WTC11 (cell line): ENCODE measurements at places on chromosomes 3 and 15. TPM values are rescaled to one million over a fixed set of nuclear protein-coding genes. Genes with fewer than 3 reads are reported as not detected.
A peak's percentile ranks its signal among the peaks of the same experiment; 100 is the strongest.

DNA sequence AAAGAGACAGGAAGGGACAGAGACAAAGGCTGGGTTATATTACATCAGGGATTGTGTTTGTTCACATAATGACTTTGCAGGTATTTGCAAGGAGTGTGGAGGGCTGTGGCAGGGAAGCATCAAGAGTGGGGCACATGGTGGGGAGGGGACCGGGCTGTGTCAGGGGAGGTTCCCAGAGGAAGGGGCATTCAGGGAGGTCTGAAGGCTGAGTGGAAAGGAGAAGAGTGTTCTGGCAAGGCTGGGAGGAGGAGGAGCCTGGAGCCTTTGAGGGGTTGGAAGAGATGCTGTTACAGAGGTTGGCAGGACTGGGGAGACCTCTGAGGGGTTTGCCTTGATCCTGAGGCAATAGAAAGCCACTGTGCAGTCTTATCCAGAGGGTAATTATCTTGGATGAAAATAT, 49.4 kb downstream of the EXOG start:
- peaks cover 4% of the 10 kb centered on the region for H3K36me3 ChIP-seq
- no peak overlapping the region for H3K27ac ChIP-seq
- H3K4me3 ChIP-seq = no peak overlapping the region
- H3K27me3 ChIP-seq = no peaks in the 10 kb centered on the region
- no peak for DNase-seq

DNA sequence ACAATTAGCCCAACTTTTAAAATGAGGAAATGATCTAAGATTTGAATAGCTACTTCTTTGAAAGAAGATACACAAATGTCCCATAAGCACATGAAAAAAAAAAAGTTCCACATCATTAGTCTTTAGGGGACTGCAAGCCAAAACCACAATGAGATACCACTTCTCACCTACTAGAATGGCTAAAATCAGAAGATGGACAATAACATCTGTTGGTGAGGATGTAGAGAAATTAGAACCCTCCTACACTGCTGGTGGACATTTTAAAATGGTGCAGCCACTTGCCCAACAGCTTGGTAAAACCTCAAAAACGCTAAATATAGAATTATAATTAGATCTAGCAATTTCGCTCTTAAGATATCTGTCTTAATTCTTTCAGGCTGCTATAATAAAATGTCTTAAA, 77.1 kb downstream of the MEX3B start:
- H3K27me3 ChIP-seq = no peaks in the 10 kb centered on the region
- H3K4me3 ChIP-seq = no peak overlapping the region
- no peaks in the 10 kb centered on the region for H3K4me1 ChIP-seq
- peaks cover 23% of the 10 kb centered on the region for H3K36me3 ChIP-seq
- no peak overlapping the region for H3K27ac ChIP-seq

DNA sequence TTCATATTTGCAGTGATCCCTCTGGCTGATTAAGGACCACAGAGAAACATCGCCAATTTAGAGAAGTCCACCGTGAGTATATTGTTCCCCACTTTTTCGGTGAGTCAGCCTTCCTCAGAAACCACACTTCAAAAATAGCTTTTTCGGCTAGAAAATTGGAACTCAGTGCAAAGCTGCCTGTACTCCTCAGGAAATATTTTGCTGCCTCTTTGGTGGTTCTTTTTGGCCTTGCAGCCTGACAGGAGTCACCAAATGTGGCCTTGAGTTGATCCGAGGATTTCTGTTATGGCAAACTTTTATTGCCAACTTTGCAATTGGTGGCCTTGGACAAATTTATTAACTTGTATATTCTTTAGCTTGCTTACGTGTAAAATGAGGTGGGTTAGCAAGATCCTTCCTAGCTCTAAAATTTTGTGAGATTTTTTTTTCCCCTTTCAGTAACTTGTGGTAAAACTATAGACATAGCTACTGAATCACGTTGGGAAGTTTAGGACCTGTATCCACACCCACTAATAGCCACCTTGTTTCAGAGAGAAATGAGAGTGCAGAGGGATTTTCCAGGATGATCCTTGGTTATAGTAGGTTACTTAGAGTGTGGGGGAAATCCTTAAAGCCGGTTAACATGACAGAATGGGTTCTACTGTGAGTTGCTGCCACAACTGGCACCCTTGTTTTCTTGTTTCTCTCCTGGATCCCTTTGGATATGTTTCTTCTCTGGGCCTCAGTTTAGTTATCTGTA, 9.9 kb downstream of the ARL6IP5 start:
- peaks cover 49% of the 10 kb centered on the region for H3K4me1 ChIP-seq
- H3K36me3 ChIP-seq = no peaks in the 10 kb centered on the region
- H3K27me3 ChIP-seq = no peaks in the 10 kb centered on the region

DNA sequence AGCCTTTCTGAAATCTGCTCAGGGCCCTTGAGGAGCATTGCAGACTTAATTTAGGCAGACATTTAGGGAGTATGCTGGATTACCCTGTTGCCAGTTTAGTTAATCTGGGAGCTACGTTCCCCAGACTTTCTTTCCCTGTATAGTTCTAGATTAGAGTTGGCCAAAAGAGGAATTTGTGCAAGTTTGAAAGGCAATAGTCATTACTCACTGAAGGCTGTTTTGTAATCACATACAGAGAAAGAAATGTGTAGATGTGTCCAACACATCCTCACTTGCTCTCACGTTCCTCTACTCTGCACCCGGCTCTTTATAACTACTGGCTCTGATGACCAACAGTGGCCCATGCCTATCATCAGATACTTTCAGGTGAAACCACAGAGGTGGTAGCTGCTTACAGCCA, 24.2 kb downstream of the MASP1 start:
- no peak for DNase-seq
- peaks cover 19% of the 10 kb centered on the region for H3K4me1 ChIP-seq
- peaks cover 23% of the 10 kb centered on the region for H3K36me3 ChIP-seq
- H3K27me3 ChIP-seq = peaks cover 2% of the 10 kb centered on the region; the same call in 1 of the 2 replicates
- no peak overlapping the region for H3K27ac ChIP-seq
- no peak overlapping the region for H3K4me3 ChIP-seq

GRCh38 chr15:20348291-20348899, 193.2 kb downstream of the GOLGA6L6 start:
- no peak overlapping the region for H3K4me3 ChIP-seq
- H3K4me1 ChIP-seq = no peaks in the 10 kb centered on the region
- H3K27ac ChIP-seq = no peak overlapping the region
- no peak for DNase-seq
- H3K36me3 ChIP-seq = no peaks in the 10 kb centered on the region; the same call in none of the 2 replicates

- no peak overlapping the region for H3K4me3 ChIP-seq
- H3K27me3 ChIP-seq = no peaks in the 10 kb centered on the region
- H3K4me1 ChIP-seq = no peaks in the 10 kb centered on the region
Measured at GRCh38 chr15:42695527-42696071, 41.3 kb downstream of the CDAN1 start.

DNA sequence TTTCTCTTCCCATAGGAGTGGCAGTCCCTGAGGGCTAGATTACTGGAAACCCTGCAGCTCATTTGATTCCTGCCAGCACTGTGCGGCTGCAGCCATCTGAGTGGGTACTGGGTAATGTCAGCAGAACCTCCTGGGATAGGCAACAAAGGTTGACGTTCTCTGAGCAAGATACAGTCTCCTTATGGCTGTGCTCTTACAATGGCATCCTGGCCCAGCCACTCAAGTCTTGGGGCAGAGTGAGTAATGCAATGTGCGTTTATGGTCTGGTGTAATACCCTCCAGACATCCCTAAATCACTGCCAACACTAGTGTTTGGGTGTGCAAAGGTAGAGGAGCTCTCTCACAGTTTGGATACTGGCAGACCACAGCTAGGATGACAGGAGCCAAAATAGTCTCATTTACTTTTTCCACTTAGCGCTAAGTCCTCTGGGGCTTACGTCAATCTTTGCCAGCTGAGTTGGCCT, 775.8 kb downstream of the ZNF385D start:
- H3K4me1 ChIP-seq = peaks cover 48% of the 10 kb centered on the region
- no peak for DNase-seq
- no peak overlapping the region for H3K4me3 ChIP-seq
- no peak overlapping the region for H3K27ac ChIP-seq
- H3K27me3 ChIP-seq = no peaks in the 10 kb centered on the region

- no peak overlapping the region for H3K4me3 ChIP-seq
- no peak for DNase-seq
- H3K36me3 ChIP-seq = no peaks in the 10 kb centered on the region
- no peak overlapping the region for H3K27ac ChIP-seq
Measured at GRCh38 chr15:35208353-35208752, 123.3 kb upstream of the NANOGP8 start.

DNA sequence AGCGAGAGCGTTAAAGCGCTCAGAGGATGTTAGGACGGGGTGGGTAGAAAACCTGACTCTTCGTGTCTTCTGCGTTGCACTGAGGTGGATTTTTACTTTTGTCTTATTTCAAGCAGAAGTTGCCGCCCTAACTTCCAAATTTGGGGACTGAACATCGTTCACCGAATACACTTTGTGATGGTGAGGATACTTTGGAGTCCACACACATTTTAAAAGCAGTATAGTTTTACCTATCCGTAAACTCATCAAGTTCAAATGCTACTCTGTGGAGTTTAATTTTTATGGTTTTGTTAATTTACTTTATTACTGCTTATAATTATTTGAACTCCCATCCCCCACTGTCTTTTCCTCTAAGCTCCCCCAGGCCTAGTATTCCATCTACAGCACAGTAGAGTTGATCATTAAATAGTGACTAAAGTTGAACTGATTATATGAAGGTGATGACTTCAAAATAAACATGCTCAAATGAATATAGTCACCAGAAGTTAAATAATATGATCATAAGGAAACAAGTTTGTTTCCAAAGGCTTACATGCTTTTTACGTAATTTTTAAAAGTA, 617 bp upstream of the EOGT start:
- H3K36me3 ChIP-seq = peaks cover 13% of the 10 kb centered on the region
- H3K27me3 ChIP-seq = peaks cover 3% of the 10 kb centered on the region; the same call in 1 of the 2 replicates
- peak overlapping the region; percentile 64 for H3K4me3 ChIP-seq
- no peak for DNase-seq
- no peak overlapping the region for H3K27ac ChIP-seq

DNA sequence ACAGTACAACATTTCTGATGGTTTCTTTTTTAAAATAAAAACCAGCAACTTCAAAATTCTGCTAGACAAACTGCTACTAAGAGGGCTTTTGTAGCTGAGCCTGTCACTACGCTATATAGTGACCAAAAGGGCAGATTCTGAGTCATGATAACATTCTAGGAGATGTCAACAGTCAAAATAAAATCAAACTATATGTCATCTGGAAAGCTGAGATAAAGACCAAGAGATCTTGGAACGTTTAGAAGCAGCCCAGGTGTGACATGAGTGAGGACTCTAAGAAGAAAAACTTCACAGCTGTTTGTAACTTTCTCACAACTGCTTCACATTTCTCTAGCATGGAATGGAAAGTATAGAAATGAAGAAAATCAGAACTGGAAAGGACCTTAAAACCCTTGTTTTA, 84.6 kb downstream of the FILIP1L start:
- no peak overlapping the region for H3K27ac ChIP-seq
- no peak for DNase-seq
- H3K27me3 ChIP-seq = no peaks in the 10 kb centered on the region
- H3K36me3 ChIP-seq = no peaks in the 10 kb centered on the region
- peaks cover 14% of the 10 kb centered on the region for H3K4me1 ChIP-seq
- H3K4me3 ChIP-seq = no peak overlapping the region

GRCh38 chr15:92780843-92781242, 119.3 kb upstream of the CHD2 start:
- H3K4me3 ChIP-seq = no peak overlapping the region
- H3K36me3 ChIP-seq = peaks cover 18% of the 10 kb centered on the region
- H3K4me1 ChIP-seq = no peaks in the 10 kb centered on the region
- no peak for DNase-seq
- H3K27me3 ChIP-seq = no peaks in the 10 kb centered on the region

DNA sequence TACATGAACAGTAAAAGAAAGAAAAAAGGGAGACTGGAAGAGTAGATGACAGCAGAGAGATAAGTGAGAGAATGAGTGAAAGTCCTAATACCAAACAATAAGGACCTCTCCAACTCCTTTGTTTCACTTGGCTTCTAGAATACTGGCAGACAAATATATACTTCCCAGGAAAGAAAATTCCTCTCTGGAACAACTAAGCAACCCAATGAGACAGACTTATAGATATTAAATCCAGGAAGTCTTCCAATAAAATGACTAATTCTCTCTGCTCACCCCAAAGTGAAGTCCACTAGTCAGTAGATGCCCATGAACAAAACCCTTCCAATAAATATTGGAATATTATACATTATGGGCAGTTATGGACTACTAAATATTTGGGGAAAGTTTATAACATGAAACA, 114.2 kb downstream of the NEDD4 start:
- no peaks in the 10 kb centered on the region for H3K4me1 ChIP-seq
- H3K27me3 ChIP-seq = no peaks in the 10 kb centered on the region
- H3K36me3 ChIP-seq = no peaks in the 10 kb centered on the region
- no peak overlapping the region for H3K27ac ChIP-seq
- DNase-seq = no peak

GRCh38 chr15:74127954-74128784, 2.2 kb upstream of the ISLR2 start:
- H3K4me1 ChIP-seq = peaks cover 59% of the 10 kb centered on the region
- peaks cover 82% of the 10 kb centered on the region for H3K27me3 ChIP-seq
- no peak for DNase-seq
- no peaks in the 10 kb centered on the region; the same call in 1 of the 2 replicates for H3K36me3 ChIP-seq

DNA sequence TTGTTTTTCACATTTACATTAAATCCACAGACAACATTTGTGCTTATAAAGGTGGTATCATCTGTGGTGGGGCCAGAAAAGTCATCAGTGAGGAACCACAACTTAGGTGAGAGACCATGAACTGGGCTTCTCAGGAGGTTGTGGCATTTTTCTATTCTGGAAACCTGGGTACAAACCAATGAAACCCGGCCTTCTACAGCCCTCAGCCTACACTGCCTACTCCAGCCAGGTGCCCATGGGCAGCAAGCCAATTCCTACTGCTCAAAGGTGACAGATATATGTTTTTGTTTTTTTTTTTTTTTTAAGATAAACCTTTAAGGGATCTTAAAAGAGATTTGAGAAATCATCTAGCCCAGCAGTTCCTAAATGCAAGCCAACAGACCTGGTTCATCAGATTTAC, 20.3 kb downstream of the SPG21 start:
- no peaks in the 10 kb centered on the region for H3K27me3 ChIP-seq
- H3K27ac ChIP-seq = no peak overlapping the region
- H3K36me3 ChIP-seq = peaks cover 57% of the 10 kb centered on the region
- H3K4me3 ChIP-seq = no peak overlapping the region

- H3K27me3 ChIP-seq = peaks cover 4% of the 10 kb centered on the region; the same call in 1 of the 2 replicates
- no peak for DNase-seq
- H3K4me1 ChIP-seq = no peaks in the 10 kb centered on the region
- H3K36me3 ChIP-seq = peaks cover 18% of the 10 kb centered on the region
- H3K27ac ChIP-seq = no peak overlapping the region
Measured at GRCh38 chr3:37725842-37726241, 135.8 kb upstream of the CTDSPL start.

SLC15A2 gene
- 2.4 to 3.8 TPM (median 3.4 TPM) in 3 replicates for total RNA-seq

ZKSCAN7 gene
- total RNA-seq = 8.3 to 9.4 TPM (median 8.9 TPM) in 3 replicates

LSMEM2 gene
- total RNA-seq = 0.41 to 0.60 TPM (median 0.57 TPM) in 3 replicates

ZNF860 gene
- total RNA-seq = 6.4 to 6.7 TPM (median 6.5 TPM) in 3 replicates

TBL1XR1 gene
- total RNA-seq = 133 to 148 TPM (median 139 TPM) in 3 replicates

UBAP1L gene
- total RNA-seq = 2.0 to 2.9 TPM (median 2.2 TPM) in 3 replicates

PCYT1A gene
- 22.4 to 28.5 TPM (median 23.5 TPM) in 3 replicates for total RNA-seq

SMCO1 gene
- not detected in 3 replicates for total RNA-seq
